ENCODE measurements at places on chromosomes 2 and 18.

DNA sequence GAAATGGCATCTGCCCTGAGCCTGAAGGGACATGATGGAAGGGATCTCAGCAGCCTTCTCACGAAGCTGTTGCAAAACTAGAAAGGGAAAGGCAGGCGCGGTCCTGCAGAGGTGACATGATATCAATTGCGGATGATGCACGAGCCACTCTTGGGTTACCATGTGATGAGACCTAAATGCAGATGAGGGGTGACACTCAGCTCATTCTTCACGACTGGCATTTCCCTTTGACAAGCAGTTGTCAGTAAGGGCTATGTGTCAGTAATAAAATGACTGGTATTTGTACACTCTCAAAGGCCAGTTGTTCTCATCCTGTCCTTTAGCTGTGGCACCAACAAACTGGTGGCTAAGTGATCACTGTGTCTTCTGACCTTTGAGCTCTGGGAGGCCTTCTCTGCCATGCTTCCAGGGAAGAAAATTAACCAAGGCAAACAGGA is 273.6 kb downstream of the ETAA1 start:
- DNase-seq = no peak

- DNase-seq = no peak
Measured at GRCh38 chr2:73830871-73831401, 2.2 kb downstream of the STAMBP start.

GRCh38 chr2:110873597-110874452 is 141.5 kb downstream of the ACOXL start:
- no peak for DNase-seq

DNA sequence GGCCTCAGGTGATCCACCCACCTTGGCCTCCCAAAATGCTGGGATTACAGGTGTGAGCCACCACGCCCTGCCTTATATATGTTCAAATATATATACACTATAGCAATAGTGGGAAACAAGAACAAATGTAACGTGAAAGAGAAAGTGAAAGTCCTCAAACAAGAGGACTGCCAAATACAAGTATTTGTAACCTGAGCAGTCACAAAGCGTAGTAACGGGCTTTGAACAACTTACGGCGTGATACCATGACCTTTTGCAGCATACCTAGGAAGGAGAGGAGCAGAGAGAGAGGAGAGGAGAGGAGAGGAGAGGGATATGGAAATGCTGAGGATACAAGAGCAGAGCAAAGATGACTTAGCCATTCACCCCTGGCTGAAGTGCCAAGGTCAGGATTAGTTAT is 113.8 kb upstream of the RGPD4 start:
- no peak for DNase-seq

DNA sequence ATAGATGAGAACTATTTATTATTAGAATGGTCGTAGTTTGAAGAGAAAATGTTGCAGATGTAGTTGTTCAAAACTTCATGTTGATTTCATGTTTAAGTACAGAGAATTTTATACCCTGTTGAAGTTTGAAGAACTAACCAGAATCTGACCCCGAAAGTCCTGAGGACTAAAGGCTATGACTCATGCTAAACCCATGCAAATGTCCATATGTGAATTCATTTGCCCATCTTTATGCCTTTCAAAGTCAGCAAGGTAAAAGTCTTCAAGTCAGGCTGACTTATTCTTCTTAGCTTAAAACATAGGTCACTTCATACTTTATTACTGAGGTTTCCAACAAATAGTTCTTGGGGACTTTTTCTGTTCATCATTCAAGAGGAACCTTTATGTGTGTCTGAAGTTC is 185.5 kb downstream of the CCDC85A start:
- no peak for DNase-seq

DNA sequence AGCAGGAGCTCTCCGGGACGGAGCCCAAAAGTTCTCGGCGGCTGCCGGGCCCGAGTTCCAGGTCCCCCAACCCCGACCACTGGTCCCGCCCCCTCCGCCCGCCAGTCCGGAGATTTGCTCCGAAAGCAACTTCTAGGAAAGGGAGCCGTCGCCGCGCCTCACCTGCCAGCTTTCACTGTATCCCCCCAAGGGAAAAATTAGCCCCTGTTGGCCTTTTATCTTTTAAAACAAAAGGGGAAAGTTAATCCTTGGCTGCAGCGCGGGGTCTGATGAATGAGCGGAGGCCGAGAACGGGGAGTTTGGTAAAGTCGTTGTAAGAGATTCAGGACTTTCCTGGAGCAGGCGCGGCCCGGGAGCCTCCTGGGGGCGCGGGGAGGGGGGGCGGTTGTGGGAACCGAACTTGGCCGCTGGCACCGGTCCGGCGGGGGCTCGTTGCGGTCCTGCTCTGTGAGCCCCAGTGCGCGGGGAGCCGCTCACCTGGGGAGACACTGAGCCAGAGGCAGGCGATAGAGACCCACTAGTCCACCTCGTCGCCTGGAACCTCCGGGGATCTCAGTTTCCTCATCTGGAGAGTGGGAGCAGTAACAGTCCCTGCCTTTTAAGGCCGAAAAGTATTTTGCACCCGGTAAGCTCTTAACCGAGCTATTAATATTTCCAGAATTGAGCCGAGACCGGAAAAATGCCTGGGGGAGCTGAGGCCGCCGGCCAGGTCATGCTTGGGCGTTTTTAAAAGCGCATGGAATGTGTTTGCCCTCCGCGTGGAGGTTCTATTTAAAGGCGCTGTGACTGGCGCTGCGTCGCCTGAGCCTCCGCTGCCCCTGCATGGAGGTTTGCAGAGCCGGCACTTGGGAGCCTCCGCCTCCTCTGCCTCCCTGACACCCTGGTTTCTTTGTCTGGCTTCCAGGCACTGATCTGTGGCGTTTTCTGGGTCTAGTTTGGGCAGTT is 1.1 kb downstream of the EFHD1 start:
- DNase-seq = no peak
